ENCODE measurements at places on chromosomes 12 and 14.

DNA sequence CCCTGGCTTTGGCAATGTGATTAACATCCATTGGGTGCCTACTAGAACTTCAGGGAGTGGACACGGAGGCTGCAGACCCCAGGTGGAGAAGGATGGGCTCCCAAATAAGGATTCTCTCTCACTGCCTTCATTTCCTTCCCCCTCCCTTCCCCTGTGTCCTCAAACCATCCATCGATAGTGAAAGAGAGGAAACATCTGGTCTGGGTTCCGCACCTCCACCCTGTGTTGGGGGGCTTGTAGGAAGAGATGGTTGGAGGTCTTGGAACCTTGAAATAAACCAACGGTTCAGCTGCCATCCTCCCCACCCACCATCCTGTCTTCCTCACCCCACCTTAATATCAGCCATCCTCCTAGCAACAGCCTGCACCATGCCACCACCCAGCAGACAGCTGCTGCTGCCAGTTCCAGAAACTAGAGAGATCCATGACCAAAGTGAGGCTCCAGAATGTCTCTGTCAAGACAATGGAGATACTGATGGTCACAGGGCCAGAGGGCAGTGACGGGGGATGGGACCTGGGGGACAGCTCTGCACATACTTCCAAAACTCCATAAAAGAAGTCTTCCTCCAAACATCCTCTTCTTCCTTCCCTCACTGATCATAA, 153.1 kb upstream of the CCND2 start:
- DNase-seq = no peak

DNA sequence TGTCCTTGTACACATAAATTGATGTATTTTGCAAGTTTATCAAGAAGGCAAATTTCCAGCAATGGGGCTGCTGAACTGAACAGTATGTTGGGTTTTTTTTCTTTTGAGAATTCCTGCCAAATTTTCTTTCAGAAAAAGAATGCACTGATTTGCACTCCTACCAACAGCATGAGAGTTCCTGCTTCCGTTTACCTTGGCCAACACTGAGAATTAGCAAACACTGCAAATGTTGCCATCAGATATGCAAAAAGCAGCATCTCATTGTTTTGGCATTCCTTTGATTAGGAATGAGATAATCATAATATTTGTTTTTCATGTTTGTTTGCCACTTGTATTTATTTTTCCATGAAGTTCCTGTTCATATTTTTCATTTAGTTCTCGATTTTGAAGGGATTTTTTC, 82.4 kb downstream of the RTN1 start:
- DNase-seq = no peak

DNA sequence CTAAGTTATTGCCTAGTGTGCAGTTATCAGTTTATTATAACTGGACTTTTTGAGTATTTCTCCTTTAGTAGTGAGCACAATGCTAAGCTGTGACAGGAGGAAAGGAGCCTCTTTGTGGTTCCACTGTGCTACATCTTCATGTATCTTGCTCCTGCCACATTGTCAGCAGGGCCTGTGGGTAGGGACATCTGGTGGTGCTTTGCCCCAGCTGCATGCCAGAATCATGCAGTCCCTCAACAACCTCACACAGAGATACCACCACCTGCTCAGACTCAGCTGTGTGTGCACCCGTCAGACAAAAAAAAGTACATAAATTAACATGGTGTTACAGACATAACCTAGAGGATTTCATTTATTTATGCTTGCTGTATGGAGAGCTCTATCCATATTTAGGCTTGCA, 51.1 kb downstream of the MIS18BP1 start:
- no peak for DNase-seq

DNA sequence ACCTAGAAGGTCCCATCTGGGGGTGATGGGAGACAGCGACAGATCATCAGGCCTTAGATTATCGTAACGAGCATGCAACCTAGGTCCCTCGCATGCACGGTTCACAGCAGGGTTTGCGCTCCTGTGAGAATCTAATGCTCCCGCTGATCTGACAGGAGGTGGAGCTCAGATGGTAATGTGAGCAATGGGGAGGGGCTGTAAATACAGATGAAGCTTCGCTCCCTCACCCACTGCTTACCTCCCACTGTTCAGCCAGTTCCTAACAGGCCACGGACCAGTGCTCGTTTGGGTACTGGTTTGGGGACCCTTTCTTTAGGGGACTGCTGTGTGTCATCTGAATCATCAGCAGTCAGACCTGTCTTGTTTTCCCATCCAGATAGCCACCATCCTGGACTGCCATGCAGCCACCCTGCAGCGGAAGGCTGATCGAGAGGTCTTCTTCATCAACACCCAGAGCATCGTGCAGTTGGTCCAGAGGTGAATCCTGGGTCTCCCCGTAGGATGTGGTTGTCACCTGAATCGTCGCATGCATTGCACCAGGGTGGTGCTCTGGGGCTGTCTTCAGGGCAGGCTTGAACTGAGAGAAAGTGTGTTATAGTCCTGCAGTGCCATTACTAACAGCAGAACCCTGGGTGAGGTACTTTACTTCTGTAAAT, 96.2 kb downstream of the ACACB start:
- DNase-seq = no peak

- peak; percentile 19 for DNase-seq
Observed at GRCh38 chr12:1171657-1172408, 180.8 kb downstream of the ERC1 start.

- no peak for DNase-seq
Observed at GRCh38 chr14:39733741-39734140, 301.5 kb upstream of the FBXO33 start.

DNA sequence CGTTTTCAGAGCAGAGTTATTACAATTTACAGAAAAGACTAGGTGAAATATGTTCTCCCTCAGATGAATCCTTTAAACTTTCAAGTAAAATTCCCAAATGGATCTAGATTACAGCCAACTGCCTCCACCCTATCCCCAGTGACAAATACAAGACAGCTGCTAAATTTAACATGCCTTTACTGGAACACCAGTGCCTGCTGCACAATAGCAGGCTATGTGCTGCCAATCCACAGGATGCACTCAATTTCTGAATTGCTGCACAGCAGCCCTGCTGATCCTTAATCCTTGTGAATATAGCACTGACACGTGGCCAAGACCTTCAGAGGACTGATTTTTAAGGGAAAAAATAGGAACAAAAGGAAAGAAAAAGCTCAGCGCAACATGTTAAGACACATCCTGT, 128.9 kb downstream of the CCER1 start:
- DNase-seq = no peak
